Activated T-cell treated with anti-CD3 and anti-CD28 coated beads for 4 hours (primary cell): ENCODE measurements at places on chromosomes 1 and 21.

DNA sequence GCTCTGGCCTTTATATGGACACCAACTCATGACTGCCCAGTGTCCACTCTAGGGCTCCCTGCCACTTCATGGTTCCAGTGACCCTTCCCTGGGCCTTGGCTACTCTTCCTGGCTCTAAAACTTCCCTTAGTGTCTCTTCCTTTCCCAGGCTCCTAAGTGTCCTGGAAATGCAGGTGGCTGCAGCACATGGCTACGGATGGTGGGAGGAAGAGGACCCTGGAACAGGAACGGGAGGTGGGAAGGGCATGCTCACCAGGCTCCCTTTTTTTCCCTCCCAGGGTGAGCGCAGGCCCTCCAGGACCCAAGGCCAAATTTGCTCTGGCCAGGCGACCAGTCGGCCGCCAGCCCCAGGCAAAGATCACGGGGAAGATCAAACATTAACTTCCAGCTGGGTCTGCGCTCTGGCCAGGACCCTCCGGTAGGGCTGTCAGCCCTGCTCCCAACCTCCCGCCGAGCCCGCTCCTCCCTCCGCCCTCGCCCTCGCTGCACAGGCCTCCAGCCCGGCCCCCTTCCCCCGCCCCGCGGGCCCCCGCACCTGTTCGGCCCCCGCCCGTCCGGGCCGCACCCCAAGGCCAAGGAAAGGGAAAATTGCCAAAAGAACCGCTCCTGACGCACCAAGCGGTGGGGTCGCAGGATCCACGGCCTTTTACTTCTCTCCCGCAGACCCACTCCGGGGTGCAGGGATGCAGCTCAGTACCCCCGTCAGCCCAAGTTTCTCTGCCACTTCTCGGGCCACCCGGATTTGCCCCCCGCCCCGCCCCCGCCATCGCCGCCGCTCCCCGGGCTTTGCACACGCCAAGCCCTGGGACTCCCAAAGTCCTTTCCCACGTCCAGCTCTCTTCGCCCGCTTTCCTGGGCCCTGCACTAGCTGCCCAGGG lies 894 bp downstream of the TCEA3 start:
- no peak for DNase-seq

DNA sequence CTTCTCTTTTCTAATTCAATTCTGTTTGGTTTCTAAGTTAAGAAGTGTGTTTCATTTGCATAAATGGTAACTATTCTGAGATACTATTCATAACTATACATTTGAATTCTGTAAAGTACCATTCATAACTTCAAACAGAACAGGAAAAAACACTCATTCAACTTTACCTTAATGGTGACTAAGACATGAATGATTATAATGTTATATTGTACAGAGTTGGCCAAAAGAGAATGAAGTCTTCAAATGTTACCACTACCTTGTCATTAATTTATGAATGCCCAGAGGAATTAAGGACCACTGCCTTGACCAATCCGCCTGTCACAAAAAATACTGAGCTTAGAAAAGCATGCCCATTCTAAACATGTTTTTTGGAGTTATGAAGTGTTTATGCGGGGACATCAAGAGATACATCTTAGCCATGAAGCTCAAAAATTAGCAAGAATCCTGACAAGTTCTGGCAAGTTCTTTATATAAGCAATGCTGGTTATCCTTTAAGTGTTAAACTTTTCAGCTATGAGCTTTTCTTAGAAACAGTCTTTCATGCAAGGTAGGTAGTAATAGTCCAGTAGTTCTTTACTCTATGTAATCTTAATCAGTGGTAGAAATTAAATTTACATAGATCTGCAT lies 7.9 kb downstream of the WASF2 start:
- DNase-seq: no peak

DNA sequence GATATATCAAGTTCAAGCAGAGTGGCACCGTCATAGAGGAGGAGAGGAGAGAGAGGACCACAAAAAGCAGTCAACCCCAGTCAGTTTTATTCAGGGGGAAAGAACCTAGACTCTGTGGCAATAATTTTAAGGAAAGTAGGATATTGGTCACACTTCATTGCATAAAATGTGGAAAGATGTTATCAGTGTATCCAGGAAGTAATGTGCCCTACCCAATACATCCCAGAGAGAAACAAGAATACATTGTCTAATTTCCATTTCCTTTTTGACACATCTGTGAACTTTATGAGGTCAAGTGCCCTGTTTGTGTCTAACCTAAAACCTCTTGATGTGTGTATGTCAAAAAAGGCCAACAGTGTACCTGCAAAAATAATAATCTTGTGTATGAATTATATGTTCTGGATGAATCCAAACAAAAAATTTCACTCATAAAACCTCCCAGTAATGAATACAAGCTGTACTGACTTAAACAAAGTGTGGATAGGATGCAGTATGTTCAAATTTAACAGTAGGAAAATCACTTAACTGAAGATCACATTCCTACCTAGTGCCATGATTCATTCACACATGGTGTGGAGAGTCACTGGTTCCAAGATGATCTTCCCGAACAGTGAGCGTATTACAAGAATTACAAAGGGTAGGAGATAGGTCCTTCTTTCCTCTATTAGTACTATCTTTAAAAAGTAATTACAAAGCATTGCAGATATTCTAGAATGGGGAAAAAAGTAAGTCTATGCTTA lies 712.1 kb upstream of the CXADR start:
- no peak for DNase-seq

DNA sequence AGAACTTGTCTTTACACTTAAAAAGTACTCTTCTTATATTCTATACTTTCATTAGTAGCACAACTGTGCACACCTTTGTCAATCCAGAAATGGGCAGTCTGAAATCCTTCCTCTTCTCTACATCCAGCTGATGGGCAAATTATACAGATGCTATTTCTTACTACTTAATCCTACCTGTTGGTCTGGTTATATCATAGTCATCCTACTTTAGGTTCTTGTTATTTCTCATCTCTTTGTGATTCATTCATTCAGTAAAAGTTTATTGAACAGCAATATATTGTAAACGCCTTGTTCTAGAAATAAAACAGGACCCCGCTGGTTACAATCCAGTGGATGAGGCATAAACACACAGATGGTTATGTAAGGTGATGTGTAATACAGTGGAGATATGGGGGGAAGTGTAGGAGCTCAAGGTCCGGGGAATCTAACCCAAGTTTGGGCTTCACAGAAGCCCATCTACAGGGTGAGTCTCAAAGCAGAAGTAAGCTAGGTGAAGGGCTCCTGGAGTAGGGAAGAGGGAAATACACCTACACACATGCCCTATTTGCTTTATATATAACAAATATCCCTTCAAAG lies 11.8 kb upstream of the FUBP1 start:
- no peak for DNase-seq

GRCh38 chr1:169879034-169879840 lies 14.5 kb downstream of the SCYL3 start:
- no peak for DNase-seq

DNA sequence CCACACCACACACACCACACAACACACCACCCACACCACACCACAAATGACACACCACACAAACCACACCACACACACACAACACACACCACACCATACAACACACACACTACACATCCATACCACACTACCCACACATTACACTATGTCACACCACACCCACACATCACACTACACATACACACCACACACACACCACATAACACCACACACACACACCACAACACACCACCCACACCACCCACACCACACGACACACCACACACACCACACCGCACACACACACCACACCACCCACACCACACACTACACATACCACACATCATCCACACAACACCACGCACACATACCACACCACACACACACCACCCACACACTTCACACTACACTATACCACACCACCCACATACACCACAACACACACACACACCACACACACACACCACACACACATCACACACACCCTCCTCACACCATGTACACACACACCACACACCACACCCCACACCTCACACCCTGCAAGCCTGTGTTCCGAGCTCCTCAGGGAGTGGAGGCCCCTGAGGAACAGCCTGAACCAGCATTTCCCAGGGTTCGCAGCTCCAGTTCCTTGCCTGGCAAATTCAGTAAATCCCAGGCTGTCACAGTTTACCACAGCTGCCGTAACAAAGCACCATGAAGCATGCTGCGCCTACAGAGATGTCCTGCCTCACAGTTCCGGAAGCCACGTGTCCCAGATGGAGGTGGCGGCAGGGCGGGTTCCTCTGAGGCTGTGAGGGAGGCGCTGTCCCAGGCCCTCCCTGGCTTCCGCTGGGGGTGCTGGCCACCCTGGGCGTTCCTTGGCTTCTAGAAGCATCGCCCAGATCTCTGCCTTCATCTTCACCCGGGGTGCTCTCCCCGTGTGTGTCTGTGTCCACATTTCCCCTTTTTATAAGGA lies 69.8 kb upstream of the ATP5PO start:
- no peak for DNase-seq

- DNase-seq: no peak
Measured at GRCh38 chr1:67668660-67669059, 16.3 kb upstream of the GADD45A start.

GRCh38 chr1:218851586-218851985 lies 322.1 kb upstream of the LYPLAL1 start:
- no peak for DNase-seq

GRCh38 chr21:33374080-33374449 lies 29.1 kb upstream of the IFNGR2 start:
- DNase-seq: no peak

DNA sequence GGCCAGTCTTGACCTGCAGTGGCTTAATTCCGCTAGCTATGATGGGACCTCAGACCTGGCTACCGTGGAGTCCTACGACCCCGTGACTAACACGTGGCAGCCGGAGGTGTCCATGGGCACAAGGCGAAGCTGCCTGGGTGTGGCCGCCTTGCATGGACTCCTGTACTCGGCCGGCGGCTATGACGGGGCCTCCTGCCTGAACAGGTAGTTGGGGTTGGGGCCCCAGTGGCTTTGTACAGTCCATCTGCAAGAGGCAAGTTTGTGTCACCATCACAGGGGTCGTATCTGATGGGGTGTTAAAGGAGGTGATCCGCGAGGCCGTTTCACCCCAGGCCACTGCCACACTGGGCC lies 2.9 kb downstream of the KLHL17 start:
- no peak for DNase-seq

- no peak for DNase-seq
Measured at GRCh38 chr1:43376723-43377235, 9.0 kb upstream of the ELOVL1 start.
